ENCODE measurements at places on chromosomes 1 and 21.
A peak's percentile ranks its signal among the peaks of the same experiment; 100 is the strongest.

- DNase-seq = no peak
Measured at GRCh38 chr21:33848249-33848953, 67.2 kb downstream of the ATP5PO start.

DNA sequence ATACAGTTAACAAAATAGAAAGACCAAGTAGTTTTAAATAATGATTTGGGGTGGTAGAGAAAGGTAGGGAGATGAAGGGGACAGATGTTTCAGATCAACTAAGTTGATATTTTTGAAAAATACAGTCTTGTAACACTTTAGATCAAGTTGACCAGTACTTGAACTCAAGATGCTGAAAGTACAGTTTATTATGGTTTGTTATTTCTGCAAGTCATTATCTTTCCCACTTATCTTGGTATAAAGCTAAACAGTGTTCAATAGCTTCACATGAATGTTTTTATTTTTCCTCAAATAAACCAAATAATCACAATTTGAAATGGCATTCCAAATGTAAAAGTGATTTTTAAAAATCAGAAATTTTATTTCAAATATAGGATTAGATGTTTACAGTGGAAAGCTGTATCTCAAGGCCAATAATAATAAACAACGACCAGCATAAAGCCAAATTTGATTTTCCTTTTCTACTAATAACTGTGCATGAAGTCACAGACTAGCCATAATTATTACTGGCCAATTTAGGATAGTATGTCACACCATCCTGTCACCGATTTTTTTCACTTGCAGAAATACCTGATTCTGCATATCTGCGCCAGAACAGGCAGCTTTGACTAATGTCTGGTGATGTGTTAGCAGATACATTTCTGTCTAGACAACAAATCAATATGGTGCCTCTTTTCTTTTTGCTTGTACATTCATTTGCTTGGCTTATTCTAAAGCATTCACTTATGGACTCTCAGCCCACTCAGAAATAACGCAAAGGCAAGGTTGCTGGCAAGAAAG, 320.2 kb downstream of the TM2D1 start:
- DNase-seq = no peak

DNA sequence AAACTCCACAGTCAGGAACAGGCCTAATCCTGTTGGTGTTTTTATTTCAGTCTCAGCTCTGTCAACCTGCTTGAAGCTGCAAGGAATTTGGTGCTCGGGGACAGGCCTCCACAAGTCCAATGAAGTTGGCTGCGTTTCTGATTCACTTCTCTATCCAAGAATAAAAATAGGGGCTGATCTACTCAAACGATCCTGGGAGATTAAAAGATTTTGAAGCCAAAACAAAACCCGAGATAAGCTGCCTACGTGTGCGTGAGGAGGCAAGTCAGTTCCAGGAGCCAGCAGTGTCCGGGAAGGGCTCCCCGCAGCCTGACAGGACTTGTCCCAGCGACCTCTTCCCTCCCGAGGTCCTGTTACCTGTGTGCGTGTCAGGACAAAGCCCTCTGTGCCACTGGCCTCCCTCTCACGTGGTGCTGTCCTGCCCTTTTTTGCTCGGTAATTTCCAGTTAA, 98.0 kb downstream of the ETS2 start:
- DNase-seq = no peak

DNA sequence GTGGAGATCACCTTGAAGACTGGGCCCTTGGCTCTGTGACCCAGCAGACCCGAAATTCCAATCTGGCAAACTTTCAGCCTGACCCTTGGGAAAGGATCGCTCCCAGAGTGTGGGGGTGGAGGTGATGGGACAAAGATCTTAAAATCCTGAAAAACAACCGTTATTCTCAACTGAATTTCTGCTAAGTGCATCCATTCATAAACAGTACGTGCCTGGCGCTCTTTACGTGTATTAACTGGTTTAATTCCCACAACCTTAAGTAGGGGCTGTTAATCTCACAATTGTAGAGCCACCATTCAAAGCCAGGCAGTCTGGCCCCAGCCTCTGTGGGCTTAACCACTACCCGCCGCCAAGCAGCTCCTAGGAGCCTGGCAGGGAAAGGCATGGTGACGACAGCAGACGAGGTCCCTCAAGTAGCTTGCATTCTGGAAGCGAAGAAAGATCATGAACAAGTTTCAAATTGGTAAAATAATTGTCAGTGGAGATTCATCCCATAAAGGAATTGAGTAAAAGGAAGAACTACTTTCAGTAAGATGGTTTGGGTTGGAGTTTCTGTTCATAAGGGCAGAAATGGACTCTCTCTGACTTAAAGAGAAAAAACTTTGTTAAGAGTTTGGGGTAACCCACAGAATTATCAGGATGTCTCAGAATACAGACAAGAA, 11.4 kb upstream of the RGS16 start:
- no peak for DNase-seq

- no peak for DNase-seq
Measured at GRCh38 chr1:192022827-192023226, 135.4 kb upstream of the RGS18 start.

DNA sequence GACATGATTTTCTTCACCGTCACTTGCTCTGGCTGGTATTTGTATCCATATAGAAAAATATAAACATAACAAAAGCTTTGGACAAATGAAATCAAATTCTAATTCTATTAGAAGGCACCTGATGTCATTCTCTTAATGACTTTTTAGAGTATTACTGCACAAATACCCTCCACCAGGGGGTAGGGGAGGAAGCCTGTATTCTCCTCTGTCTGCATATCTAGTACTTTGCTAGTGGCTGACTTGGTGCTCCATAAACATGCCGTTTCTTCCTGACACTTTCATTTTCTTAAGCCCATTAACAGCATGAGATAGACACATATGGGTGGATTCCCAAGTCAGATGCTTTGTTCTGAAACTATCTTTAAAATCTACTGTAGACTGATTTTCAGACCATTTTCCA, 20.6 kb upstream of the KCNJ15 start:
- DNase-seq = no peak

DNA sequence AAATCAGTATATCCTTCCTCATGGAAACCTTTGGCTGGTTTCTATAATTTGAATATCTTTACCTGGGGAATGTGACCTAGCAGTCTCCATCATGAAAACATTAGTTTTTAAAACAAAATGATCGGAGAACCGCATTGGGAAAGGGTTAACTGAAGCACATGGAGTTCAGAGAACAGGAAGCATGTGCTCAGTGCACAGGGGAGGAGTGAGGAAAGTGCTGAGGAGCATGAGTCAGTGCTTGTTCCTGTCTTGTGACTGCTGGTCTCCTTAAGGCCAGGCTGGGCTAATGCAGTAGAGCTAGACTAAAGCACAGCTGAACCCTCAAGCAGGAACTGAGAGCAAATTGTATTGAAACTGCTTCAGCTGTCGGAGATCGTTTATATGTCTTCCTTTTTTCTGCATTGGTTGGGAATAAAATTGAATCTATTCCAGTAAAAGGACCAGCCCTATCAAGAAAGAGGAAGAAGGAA, 5.8 kb downstream of the IFI16 start:
- peak; percentile 92 for DNase-seq

DNA sequence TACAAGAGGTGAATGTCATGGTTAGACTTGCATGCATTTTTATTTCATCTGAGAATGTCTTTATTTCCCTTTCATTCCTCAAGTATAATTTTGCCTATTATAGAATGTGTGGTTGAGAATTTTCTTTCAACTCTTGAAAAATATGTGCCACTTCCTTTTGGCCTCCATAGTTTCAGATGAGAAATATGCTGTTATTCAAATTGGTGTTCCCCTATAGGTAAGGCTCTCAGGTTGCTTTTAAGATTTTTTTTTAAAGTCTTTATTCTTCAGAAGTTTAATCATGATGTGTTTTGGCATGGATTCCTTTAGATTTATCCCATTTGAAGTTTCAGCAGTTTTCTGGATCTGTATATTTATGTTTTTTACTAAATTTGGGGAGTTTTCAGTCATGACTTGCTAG, 2.1 kb downstream of the MROH7 start:
- DNase-seq = no peak

DNA sequence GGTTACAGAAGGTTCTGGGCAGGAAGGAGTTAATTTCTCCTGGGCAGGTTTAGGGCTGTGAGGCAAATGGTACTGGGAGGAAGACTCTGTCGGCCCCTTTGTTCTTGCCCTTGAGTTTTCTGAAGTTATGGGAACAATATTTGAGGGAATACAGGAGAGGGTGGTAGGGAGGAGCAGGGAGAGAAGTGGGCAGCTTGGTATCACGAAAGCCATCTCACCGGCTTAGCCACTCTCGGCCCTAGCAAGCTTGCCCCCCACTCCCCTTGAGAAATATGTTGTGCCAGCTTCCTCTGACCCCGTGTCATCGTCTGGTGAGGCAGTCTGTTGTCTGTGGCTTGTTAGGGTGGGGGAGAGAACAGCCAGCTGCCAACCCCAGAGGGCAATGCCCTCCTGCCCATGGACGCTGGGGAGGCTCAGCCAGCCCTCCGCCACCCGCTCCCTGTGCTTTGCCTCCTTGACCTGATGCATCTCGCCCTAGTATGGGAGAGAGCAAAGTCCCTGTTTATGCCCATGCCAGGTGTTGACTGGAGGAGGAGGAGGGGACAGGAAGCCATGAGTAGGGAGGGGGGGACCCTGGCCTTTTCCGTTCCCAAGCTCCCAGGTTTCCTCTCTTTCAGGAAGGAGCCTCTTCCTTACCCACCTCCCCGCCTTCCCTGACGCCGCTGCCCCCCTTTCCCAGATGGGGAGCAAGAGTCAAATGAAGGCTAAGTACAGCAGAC, 1.2 kb downstream of the EFNA1 start:
- DNase-seq = peak; percentile 24

DNA sequence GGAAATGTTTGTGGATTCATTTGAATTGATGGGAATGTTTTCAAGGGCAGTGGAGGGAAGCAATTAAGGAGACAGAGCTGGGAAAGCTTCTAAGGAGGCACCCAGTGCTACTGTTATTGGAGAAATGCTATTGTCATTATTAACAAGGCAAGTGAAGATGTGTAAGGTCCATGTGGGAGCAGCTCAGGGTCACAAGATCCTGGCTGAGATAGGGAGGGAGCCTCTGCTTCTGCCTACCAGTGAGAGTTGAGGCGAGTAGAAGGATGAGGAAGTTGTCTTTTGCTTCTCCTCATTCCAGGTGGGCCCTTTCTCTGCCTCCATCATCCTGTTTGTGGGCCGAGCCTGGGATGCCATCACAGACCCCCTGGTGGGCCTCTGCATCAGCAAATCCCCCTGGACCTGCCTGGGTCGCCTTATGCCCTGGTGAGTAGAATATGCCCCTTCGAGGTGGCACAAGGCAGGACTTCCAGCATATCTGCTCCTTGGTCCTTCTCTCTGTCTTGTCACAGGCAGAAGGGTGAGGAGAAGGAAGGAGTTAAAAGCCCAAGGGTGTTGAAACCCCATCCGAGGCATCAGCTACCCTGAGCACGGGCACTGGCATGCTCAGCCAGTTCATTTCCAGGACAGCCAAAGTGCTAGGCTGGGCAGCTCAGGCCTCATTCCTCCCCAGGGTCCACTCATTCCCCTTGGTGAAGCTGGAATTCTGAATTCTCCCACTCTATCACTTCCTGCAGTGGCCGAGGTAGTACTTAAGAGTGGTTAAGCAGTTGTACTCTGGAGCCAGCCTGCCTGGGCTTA, 3.7 kb downstream of the MFSD2A start:
- DNase-seq = peak; percentile 40

DNA sequence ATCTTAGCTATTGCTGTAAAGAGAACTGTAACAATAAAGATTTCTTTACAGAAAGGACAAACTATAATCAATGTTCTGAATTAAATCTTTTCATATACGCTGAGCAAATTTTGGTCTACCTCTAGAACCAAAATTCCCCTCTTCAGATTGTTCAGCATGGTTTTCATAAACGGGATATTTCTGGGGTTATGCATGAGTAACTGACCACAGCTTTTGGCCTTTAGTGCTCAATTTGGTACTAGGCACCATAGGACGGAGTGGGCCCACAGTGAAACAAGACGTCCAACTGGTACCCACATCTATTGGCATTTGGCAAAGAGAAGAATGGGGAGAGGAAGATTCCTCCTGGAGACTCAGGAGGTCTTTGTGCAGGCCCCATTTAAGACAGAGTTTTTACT, 184.5 kb downstream of the TGFBR3 start:
- DNase-seq = no peak

DNA sequence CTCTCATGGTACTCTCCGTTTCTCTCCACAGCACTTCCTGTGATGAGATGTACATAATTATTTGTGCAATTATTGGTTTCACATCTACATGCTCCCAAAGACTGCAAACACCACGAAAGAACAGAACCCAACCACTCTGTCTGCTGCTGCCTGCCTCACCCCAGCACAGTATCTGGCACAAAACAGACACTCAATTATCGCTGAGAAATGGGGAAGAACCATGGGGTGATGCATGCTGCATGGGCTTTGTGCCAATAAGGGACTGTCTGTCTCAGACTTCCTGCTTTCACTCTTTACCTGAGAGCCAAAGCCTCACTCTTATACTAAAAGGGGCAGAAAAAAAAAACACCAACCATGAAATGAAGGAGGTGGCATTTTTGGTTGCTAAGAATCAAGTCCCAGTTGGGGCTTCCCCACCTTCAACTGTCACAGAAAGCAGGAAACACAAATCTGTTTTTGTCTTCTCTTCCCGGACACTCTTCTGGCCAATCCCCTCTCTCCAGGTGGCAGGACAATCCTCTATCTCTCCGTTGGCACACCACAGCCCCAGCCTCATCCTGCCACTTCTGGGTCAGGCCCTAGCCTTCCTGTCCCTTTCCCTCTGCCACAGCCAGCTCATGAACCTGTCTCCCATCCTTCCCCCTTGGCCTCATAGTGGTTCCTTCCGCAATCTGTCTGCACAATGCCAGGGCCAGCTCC, 82.0 kb downstream of the TGFBR3 start:
- DNase-seq = peak; percentile 59

DNA sequence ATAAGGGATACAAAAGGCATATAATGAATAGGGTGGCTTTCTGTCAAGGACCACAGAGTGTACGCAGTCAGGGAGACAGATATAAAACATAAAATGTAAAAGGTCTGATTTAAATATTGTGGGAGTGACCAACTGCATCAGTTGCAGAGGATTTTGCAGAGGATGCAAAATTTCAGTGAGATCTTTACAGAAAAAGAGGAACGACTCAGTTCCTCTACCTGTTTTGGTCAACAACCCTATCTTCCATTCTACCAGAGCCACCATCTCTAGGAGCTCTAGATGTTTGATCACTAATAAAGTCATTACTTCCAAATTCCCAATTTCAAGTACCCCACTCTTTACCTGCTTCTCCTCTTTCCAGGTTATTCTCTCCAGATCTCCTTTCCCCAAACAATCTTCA, 16.5 kb downstream of the SOD1 start:
- DNase-seq = no peak

DNA sequence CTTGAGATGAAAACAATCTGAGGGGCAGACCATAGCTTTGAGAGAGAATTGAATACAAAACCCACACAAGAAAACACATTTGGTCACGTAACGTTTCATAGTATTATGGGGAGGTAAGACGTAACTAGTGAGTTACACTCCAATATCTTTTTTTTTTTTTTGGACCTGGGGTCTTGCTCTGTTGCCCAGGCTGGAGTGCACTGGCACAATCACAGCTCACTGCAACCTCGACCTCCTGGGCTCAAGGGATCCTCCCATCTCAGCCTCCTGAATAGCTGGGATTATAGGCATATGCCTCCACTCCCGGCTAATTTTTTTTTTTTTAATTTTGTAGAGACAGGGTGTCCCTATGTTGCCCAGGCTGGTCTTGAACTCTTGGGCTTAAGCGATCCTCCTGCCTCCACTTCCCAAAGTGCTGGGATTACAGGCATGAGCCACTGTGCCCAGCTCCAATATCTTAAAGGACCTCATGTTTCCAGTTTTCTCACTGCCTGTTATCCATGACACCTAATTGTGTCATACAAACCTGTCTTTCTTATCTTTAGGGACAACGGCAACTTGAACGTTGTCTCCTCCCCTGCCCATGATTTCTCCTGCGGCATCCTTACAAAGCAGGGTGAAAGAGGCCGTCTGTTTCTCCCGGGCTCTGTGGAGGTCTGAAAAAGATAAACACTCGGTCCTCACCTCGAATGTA, 5.3 kb downstream of the TRIM45 start:
- no peak for DNase-seq
